Omental fat pad (tissue), 4 donors: ENCODE measurements at places on chromosomes 16 and 17.

- no peak for DNase-seq
These were observed 2.4 kb downstream of the MLKL start for GRCh38 chr16:74698222-74698621.

DNA sequence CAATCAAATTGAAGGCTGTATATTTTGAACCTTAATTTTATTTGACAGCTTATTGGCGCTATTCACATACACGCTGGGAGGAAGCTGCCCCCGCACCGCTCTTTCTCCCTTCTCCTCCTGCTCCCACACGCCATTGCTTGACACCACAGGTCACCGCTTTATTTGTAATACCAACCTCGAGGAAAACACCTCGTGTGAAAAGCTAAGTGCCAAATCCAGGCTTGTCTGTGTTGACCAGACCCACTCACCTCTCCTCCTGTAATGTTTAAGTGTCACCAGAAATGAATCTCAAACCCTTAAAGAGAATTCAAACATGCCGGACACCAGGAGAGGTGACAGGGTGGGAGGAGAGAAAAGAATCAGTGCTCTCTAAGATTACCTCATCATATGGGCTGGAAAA is 331.4 kb downstream of the GRIN2A start:
- no peak for DNase-seq

- DNase-seq: no peak
These were observed 33.0 kb downstream of the MPRIP start for GRCh38 chr17:17075125-17075781.

DNA sequence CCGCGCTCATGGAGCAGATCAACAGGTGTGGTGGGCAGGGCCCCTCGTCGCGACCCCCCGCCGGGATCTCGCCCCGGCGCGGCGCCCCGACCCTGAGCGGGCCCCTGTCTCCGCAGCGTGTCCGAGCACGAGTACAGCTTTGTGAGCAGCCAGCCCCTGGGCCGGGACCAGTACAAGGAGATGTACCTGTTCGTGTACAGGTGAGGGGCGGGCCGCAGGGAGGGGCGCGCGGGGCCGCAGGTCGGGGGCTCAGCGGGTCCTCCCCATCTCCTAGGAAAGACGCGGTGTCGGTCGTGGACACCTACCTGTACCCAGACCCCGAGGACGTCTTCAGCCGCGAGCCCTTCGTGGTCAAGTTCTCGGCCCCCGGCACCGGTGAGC is 848 bp downstream of the DNASE1L2 start:
- DNase-seq: no peak

DNA sequence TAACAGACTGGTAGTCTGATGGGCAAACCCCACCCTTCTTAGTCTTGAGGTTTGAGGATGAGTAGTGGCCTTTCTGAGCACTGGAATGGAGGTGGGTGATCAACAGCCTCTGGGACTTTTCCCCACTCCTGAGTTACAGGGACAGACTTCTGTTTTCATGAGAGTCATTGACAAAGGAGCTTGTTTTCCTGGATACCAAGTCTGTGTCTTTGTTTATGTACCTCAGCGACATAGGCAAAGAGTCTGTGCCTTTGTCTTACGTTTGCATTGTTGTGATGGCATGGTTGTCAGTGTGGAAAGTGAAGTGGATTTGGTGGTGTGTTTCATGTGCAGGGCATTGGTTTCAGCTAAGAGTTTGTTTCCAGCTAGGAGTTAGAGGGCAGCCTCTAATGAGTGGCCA is 17.5 kb downstream of the EPN2 start:
- no peak for DNase-seq

GRCh38 chr17:50660042-50660886 is 25.6 kb downstream of the ABCC3 start:
- DNase-seq: no peak

- DNase-seq: no peak
These were observed 9.7 kb downstream of the ADGRG3 start for GRCh38 chr16:57677622-57678369.

DNA sequence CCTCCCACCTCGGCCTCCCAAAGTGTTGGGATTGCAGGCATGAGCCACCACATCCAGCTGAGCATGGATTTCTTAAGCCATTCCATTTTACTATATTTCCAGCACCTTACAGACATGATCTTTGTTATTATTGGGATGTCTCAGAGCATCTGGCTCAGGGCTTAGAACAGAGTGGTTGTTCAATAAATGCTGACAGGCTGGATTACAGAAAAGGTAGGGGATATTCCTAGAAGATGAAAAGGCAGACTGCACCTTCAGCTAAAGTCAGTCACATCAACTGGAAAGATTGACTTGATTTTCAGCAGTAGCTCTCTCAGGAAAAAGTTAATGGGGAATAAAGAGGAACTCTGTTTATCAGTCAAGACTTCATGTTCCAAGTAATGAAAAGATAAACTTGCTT is 360.3 kb upstream of the ERCC4 start:
- no peak for DNase-seq

GRCh38 chr17:49556223-49556943 is 19.3 kb upstream of the NXPH3 start:
- DNase-seq: peak; percentile 61

DNA sequence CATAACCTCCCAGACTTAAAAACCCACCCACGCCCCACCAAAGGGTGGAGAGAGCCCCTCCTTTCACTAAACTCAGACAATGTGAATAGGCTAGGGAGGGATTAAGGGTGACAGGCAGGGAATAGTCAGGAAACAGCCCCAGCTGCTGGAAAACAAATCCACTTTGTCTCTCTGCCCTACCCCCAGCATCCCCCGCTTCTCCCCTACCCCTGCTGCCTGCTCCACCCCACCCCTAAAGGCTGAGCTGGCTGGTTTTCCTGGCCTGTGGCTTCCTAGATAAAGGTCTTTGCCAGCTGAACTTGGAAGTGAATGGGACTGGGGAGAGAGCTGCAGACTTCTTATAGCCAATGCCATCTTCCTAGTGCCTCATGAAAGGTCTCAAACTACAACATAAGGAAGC is 15.0 kb downstream of the CAVIN1 start:
- DNase-seq: no peak

GRCh38 chr17:75694536-75694935 is 26.7 kb upstream of the ITGB4 start:
- no peak for DNase-seq

GRCh38 chr17:17711641-17712162 is 30.4 kb downstream of the RAI1 start:
- DNase-seq: no peak

- no peak for DNase-seq
These were observed 91.2 kb upstream of the IRX6 start for GRCh38 chr16:55232822-55233221.

- DNase-seq: no peak
These were observed 997.6 kb upstream of the RBFOX1 start for GRCh38 chr16:6335072-6335471.

GRCh38 chr16:80447241-80447640 is 93.6 kb upstream of the DYNLRB2 start:
- DNase-seq: no peak

GRCh38 chr17:33086041-33086440 is 94.4 kb downstream of the SPACA3 start:
- DNase-seq: no peak

GRCh38 chr16:8931859-8932258 is 31.8 kb downstream of the USP7 start:
- no peak for DNase-seq

DNA sequence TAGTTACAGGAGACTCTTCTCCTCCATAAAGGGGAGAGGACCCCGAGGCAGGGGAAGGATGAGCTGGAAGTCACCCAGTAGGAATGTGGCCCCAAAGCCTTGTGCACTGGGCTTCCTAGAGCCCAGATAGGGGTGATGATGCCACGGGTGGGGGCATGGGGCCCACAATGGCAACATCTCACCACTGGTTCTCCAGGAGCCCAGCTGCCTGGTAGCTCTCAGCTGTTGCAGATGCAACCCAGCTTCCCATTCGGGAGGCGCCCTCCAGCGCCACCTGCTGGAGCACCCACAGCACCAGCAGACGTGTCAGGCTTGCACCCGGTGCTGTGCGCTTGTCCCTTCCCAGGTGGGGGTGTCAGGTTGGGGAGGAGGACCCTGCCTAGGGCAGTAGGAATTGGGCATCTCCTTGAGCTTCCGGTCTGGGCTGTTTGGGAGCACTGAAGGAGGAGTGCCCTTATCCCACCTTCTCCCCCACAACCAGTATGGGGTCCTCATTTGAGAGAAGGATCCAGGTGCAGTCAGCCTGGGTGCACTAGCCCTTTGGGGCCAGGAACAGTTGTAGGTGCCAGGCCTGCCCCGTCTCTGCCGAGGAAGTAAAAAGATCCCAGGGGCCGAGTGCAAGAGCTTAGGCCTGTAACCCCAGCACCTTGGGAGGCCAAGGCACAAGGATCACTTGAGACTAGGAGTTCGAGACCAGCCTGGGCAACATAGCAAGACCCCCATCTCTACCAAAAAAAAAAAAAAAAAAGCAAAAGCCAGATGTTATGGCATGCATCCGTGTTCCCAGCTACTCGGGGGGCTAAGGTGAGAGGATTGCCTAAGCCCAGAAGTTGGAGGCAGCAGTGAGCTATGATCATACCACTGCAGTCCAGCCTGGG is 14.4 kb downstream of the CDIPT start:
- peak; percentile 43 for DNase-seq

- peak; percentile 36 for DNase-seq
These were observed 85.9 kb downstream of the SNX29 start for GRCh38 chr16:12062343-12063003.

DNA sequence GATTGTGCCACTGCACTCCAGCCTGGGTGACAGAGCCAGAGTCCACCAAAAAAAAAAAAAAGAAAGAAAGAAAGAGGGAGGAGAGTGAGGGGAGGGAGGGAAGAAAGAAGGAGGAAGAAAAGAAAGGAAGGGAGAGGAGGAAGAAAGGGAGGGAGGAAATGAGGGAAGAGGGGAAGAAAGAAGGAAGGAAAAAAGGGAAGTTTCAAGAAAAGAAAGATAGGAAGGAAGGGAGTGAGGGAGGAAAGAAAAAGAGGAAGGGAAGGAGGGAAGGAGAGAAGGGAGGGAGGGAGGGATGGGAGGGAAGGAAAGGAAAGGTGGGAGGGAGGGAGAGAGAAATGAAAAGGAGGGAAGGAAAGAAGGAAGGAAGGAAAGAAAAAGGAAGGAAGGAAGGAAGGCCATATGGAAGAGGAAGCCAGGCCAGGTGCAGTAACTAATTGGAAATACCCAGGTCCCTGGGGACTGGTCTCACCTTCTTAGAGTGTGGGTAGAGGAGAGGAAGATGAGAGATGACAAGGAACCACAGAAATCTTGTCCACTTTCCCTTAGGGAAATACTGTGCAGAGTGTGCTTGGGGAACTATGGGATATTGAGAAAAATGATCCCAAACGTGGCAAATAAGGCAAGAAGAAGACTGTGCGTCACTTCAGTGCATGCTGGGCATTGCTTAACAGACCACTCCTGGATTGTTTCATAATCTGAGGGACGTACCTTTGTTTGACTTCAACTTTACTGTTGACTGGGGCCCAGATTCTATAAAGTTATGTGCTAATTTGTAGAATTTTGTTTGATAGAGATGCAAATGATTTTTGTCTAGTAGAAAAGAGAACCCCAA is 15.1 kb upstream of the CSNK2A2 start:
- DNase-seq: no peak

GRCh38 chr17:43732958-43733357 is 25.6 kb downstream of the SOST start:
- no peak for DNase-seq

GRCh38 chr17:44314031-44314430 is 5.6 kb downstream of the RUNDC3A start:
- DNase-seq: no peak

DNA sequence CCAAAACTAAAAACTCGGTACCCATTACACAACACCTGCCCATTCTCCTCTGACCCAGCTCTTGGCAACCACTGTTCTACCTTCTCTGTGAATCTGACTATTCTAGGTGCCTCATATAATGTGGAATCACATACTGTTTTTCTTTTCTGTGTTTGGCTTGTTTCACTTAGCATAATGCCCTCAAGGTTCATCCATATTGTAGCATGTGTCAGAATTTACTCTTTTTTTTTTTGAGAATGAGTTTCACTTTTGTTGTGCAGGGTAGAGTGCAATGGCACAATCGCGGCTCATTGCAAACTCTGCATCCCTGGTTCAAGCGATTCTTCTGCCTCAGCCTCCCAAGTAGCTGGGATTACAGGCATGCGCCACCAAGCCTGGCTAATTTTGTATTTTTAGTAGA is 59.5 kb upstream of the RBL2 start:
- DNase-seq: no peak

- no peak for DNase-seq
These were observed 98.6 kb downstream of the GNAO1 start for GRCh38 chr16:56289862-56290261.

- DNase-seq: peak; percentile 35
These were observed 4.5 kb downstream of the PRSS27 start for GRCh38 chr16:2715519-2715918.

- DNase-seq: no peak
These were observed 3.3 kb downstream of the TLCD3B start for GRCh38 chr16:30027588-30028437.

DNA sequence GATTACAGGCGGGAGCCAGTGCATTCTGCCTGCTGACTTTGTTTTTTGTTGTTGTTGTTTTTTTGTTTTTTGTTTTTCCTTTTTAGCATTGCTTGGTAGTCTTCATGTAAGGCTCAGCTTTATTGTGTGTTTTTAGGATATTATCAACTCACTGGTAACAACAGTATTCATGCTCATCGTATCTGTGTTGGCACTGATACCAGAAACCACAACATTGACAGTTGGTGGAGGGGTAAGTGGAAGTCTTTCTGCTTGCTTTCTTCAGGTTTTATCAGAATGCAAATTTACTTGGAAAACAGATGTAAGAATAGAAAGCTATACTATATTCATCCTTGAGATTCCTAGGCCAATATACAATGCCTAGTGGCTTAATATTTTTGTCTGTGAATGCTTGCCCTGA is 3.3 kb upstream of the CMTM1 start:
- DNase-seq: no peak
